ENCODE measurements at places on chromosomes 3 and 15.

DNA sequence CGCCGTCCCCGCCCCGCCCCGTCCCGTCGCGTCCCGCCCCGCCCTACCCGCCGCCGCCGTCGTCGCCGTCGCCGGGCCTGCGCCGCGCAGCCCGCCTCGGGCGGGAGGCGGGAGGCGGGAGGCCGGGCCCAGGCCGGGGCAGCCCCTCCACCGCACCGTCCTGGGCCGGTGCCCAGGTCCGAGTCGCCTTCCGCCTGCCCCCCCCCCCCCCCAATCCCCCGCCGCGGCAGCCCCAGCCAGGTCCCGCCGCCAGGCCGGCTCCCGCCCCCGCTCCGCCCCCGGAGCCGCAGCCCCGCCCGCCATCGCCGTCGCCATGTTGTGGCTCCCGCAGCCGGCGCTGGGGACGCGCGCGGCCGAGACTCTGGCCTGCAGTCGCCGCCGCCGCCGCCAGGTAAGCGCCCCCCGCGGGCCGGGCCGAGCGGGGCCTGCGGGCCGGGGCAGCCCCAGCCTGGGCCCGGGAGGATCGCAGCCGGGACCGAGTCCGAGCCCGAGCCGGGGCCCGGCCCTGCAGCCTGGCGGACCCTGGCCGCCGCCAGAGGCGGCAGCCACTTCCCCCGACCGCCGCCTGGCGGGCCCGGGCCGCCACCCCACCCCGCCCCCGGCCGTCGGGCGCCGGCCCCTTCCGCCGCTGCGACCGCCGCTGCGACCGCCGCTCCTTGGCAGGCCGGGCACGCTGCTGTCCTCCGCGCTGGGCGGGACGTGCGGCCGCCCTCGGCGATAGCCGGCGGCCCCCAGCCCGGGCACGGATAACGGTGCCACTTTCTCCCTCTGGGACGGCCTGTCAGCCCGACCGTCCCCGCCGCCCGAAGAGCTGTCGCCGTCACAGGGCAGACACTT, at the start of gene ZNF592:
TSS of gene ZNF592 (plus strand) at position 319 of the 837 bp plus-strand sequence. CDS start 34,084 bp downstream, outside the sequence.
- DNase-seq, result no peak

- DNase-seq, result no peak
These were observed 118.7 kb downstream of the CACNA1D start for GRCh38 chr3:53613125-53613524.

DNA sequence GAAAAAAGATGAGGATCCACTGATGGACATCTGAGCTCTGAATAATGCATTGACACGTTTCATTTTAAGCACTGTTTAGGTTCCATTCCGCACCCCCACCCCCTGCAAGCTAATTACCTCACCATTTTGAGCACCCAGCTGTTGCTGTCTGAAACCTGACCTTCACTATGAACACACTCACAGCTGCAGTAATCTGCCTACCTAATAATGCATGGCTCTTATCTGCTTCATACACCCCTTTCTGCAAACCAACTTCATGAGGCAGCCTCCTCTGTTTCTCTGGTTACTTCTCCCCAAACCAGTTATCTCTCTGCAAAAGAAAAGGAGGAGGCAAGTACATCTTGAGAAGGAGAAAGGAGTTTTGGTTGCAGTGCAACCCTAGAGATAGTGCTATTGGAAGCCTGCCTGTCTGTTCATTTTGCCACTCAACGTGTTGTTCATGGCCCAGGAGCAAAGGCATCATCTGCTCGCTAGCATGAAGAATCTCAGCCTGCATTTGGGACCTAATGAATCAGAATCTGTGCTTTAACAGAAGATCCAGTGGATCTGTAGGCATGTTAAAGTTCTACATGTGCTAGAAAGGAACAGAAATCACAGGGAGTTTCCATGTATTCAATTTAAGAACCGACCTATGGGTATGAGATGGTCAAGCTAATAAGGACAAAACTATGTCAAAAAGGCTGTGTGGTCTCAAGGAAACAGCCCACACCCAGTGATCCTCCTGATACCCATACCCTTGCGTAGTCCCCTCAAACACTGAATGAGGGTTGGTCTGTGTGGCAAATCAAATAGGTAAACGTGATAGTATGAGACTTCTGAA, 87.2 kb downstream of the MB21D2 start:
- no peak for DNase-seq

DNA sequence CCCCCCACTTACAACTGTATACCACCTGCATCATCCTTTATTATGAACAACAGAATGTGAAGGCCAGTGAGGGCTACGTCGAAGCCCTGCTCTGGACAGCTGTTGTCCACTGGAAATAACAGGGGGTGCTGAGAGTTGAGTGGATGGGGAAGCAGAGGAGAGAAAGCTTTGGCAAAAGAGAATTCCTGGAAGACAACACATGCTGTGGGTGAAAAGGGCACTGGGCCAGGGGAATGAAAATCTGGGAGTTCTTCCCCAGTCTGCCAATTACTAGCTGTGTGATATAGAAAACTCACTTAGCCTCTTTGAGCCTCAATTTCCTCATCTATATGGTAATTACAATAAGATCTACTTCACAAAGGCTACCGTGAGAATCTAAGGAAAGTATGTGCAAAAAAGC, 40.7 kb downstream of the FSTL1 start:
- DNase-seq, result no peak

GRCh38 chr3:67017211-67017610, 19.1 kb downstream of the KBTBD8 start:
- DNase-seq, result no peak

DNA sequence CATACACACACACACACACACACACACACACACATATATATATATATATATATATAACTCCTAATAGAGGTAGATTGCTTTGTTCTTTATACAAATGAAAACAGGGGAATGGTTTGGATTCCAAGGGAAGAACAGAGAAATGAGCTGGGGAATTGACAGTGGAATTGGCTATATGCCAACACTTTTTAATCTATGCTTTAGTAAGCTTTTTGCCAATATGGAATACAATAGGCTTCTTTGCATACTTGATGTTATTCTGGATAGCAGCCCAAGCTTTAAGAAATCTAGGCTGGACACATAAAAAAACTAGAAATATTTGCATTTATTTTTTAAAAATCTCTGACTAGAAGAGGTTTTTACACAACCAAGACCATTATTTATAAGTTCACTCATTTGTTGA, 334.2 kb upstream of the MDFIC2 start:
- DNase-seq, result no peak
